ENCODE measurements at places on chromosomes 5 and 9.

DNA sequence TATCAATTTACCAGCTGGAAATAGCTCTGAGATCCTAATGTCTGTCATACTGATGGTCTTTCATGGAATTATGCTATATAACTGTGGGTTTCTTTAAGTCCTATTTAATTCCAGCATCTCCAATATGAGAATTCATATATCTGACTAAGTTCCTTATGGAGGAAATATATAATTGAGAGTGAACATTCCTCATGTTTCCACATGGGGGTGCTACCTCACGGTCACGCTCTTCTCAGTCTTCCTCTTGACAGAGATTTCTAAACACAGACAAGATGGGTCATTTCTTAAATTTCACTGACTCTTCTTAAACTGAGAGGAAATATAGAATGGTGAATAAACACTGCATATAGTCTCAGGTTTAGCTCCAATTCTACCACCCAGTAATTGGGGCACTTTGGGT, 212.1 kb downstream of the SLF1 start:
- DNase-seq: no peak

- no peak for DNase-seq
Measured at GRCh38 chr9:13787234-13787833, 507.8 kb upstream of the MPDZ start.

DNA sequence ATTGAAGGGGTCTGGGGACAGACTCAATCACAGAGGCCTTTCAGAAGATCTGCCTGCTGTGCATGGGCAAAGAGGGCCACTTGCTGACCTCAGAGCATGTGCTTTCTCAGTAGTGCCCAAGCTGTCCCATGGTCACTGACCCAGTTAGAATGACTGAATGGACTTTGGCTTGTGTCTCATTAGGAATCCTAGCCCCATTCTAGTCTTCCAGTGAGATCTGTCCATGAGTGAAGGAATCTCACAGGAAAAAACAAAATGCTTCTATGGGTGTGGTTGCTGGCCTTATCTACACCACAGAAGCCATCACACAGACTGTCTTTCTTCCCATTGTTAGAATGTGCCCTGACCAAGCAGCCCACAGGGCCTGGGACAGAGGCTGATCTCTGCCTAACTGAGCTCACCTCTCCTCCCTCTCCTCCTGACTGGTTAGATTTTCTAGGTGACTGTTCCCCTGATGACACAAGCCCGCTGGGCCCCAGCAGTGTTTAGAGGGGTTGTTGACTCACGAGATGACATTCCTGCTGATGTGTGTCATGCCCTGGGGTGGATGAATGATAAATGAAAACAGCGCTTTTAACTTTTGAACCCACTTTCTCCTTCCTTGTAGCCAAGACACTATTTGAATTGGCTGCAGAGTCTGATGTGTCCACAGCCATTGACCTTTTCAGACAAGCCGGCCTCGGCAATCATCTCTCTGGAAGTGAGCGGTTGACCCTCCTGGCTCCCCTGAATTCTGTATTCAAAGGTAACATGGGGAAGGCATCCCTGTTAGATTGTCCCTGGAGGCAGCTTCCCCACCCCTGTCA, 24.8 kb downstream of the TGFBI start:
- no peak for DNase-seq

DNA sequence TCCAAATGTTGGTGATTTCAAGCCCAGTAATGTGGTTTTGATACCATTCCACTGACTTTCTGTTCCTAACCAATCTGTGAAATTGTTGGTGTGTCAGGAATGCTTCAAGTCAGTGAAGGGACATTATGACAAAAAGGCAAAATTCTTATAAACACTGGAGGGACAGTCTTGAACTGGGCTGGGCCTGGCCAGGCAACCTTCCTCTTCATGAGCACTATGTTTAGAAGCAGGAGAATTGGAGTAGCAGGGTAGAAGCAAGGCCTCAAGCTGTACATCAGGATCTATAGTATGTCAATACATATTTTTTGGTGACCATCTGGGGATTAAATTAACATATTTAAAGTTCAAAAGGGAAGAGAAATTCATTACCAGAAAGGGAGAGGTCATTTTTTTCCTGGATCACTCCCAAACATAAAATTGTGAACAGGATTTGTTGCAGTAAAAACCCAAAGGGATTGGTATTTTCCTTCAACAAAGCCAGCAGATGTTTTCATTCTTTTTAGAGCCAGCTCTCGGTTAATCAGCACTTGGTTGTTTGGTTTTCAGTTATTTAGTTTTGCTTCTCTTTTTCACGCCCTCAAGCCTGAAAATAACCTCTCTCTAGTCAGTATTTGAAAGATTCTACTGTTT, 77.9 kb upstream of the PIK3R1 start:
- DNase-seq: no peak

GRCh38 chr5:53473633-53474032, 6.8 kb upstream of the FST start:
- DNase-seq: no peak

GRCh38 chr5:68192679-68193060, 22.9 kb upstream of the PIK3R1 start:
- DNase-seq: no peak
